ENCODE measurements at places on chromosomes 7 and 10.
A peak's percentile ranks its signal among the peaks of the same experiment; 100 is the strongest.

DNA sequence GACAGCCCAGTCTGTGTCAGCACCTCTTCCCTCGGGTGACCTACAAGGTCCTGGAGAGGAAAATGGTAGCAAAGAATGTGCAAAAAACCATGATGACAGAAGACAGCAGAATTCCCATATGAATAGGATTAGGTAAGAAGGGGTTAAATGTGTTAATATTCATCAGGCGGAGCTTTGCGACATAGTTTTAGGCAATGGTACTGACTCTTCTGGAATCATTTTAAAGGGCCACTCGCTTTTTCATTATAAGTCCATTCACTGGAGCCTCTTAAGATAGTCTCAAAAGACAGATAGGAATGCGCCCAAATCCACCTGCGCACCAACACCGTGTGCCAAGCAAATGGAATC lies 38.2 kb downstream of the DLG5 start:
- no peak for DNase-seq

GRCh38 chr10:71666639-71667386 lies 52.8 kb downstream of the C10orf105 start:
- no peak for DNase-seq

GRCh38 chr10:3658766-3659165 lies 126.2 kb downstream of the KLF6 start:
- no peak for DNase-seq

DNA sequence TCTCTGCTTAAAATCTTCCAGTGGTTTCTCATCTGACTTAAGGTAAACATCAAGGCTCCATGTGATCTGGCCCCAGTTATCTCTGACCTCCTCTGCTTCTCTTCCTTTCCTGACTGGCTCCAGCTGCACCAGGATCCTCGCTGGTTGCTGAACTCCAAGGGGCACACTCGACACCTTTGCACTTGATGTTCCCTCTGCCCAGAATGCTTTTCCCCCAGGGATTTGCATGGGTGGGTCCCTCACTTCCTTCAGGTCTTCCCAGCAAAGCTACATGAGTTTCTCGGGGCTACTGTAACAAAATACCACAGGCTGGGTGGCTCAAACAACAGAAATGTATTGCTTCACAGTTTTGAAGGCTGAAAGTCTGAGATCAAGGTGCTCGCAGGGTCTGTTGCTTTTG lies 166.0 kb upstream of the CDCA7L start:
- DNase-seq = no peak

DNA sequence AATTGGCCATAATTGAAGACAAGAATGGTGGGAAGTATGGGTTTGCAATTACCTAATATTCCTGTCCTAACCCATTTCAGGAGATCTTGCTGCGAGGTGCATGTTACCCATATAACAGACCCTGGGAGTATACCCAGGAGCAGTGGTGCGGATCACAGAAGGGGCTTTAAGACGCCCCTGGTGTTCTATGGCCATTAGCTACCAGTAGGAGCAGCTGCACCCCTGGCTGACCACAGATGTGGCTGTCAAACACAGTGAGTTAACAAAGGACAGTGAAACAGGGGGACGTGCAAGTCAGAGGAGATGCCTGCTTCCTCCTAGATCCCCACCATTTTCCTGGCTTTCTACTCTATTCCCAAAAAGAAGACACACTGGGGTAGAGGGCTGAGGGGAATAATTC lies 25.2 kb downstream of the AOC1 start:
- peak; percentile 8 for DNase-seq

- DNase-seq = no peak
These were observed 9.8 kb downstream of the TBXAS1 start for GRCh38 chr7:139838876-139839275.

DNA sequence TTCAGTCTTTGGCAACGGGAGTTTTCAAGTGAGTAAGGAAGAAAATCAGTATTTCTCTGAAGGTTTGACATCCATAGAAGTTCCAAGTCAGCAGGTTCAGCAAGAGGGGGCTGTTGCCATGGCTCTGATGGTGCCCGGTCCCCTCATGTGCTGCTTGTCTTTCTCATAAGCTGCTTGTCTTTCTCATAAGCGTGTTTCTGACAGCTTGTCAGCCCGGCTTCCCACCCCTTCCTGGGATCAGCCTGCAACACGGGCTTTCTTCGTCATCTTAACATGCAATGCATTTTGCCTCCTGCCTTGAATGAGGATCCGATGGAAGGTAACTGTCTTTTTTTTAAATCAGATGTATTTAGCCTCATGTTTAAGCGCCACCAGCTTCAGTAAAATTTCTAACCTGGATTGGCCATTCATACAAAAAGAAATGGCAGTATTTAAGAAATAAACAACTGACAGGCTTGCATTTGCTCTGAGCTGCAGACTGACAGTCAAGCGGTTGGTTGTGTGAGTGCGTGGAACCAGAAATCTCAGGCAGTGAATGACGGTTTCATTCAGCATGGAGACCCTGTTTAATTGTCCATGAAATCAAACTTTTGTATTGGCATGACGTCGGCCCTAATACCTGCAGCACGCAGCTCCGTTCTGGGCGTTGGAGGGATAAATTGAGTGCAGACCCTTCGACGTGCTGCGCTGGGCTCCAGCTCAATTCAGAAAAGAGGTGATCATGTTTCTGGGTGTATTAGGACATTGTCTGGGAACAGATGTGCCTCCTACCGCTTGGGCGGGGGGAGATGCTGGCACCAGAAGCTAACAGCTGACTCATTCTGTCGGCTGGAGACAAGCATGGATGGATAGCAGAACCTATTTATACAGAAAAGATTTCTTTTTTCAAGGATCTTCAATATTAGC lies 454.7 kb upstream of the FOXK1 start:
- no peak for DNase-seq

DNA sequence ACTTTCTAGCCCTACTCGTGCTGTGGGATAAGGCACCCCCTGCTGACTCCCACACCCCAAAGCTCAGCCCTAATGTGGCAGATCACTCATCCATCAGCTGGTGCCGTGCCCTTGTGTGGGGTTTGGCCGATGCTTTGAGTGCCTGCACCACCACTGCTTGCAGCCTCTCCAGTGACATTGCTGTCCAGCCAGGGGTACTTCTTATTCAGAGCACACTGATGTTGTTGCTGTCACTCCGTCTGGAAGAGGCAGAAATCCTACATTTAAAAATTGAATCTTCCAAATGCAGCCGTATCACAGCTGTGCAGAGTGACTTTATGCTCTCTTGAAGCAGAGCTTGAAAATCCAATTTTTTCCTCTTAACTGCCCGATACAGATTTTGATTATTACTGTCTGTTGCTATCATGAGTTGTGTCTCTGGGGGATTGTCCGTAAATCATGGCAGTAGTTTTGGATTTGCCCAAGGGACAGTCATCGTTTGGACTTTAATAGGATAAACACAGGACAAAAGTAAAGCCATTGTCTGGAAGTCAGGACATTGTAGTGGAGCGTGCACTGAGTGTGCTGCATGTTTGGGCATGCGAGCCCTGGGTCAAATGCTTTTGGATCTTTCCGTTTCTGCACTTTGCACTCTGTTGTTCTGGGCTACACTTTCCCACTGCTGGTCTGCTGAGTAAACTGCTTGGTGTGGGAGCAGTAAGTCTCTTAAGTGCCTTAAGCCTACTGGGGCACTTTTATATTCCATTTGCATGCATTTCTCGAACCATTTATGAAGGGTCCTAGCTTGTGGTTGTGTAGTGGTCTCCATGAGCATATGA lies 128.2 kb downstream of the DOCK1 start:
- no peak for DNase-seq

GRCh38 chr7:1219498-1219897 lies 13.2 kb upstream of the UNCX start:
- no peak for DNase-seq

- DNase-seq = no peak
These were observed 21.6 kb upstream of the LIMK1 start for GRCh38 chr7:74061840-74062539.

- no peak for DNase-seq
These were observed 43.5 kb upstream of the NKX2-3 start for GRCh38 chr10:99489271-99489670.

DNA sequence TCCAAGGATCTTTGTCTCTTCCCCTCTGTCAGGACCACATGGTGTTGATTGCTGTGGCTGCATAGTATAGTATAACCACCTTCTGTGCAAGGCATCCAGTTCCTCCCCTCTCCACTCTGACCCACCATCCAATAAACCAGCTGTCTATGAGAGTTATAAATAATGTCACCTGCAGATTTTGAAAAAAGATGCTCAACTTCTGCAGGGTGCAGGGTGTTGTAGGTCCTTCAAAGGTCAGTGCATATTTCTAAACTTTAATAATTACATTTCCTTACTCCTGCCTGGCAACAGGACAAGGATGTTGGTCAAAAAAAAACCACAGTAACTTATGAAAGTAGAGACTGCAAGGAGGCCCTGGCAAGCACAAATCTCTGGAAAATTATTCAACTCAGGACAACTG lies 166.2 kb downstream of the PKD1L1 start:
- DNase-seq = no peak

DNA sequence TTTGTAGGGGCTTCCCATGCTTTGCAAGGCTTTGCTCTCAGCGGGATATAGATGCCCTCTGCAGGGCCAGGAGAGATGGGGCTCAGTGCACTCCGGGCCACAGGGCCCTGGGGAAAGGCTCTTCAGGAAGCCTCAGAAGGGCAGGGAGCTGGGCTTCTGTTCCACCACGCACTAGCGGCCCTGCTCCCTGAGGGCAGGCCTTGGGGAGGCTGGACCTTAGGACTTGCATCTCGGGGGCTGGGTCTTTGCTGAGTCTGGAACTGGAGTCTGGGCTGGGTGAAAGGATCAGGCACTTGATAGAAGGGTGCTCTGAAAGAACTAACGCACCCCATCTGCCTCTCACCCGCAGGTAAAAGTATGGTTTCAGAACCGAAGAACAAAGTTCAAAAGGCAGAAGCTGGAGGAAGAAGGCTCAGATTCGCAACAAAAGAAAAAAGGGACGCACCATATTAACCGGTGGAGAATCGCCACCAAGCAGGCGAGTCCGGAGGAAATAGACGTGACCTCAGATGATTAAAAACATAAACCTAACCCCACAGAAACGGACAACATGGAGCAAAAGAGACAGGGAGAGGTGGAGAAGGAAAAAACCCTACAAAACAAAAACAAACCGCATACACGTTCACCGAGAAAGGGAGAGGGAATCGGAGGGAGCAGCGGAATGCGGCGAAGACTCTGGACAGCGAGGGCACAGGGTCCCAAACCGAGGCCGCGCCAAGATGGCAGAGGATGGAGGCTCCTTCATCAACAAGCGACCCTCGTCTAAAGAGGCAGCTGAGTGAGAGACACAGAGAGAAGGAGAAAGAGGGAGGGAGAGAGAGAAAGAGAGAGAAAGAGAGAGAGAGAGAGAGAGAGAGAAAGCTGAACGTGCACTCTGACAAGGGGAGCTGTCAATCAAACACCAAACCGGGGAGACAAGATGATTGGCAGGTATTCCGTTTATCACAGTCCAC lies 5.4 kb downstream of the EMX2 start:
- DNase-seq = no peak

DNA sequence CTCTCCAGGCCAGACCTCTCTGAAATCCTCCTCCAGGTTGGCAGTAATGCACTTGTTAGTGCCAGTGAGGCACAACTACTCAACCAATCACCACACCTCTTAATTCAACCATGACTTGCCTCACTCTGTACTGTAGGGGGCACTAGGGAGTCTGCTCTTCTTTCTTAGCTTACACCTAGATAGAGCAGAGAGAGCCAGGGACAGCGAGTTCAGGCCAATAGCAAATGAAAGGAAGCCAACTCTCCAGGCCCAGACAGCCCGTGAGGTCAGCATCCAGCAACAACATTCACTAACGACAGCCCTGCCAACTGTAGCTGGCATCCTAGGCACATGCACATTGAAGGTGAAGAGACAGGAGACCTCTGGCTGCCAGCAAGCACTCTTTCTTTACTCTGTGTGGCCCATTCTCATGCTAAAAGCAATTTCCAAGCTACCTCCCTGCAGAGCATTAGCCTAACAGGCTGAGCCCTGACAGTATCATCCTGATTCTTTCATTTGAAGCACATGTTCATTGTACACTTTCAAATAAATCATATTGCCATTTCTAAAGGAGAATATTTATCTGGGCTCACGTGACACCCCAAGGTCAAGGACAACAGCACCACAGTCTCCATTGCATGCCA lies 136.3 kb downstream of the DPY19L1 start:
- peak; percentile 30 for DNase-seq

DNA sequence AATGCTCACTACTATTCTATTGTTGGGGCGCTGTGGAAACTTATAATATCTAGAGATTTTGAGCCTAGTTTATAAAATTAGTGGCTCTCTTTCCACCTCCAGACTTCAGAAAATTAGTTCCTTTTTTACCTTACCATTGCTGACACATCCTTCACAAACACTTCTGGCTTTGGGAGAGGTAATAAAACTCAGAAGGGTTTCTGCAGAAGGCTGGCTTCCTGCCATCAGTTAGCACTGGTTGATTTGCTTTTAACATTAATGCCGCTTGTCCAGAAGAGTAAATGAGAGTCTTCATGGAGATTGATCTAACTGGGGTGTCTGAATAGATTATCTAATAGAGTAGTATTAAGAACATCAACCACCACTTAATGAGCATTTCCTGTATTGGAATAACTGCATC lies 20.3 kb downstream of the ACSM6 start:
- no peak for DNase-seq

GRCh38 chr10:130989670-130990232 lies 321.8 kb downstream of the TCERG1L start:
- no peak for DNase-seq

- DNase-seq = no peak
These were observed 177.7 kb downstream of the GNAT3 start for GRCh38 chr7:80334196-80334595.

GRCh38 chr7:158861936-158862704 lies 5.8 kb downstream of the DYNC2I1 start:
- no peak for DNase-seq

GRCh38 chr7:51350546-51350896 lies 33.9 kb upstream of the COBL start:
- no peak for DNase-seq

DNA sequence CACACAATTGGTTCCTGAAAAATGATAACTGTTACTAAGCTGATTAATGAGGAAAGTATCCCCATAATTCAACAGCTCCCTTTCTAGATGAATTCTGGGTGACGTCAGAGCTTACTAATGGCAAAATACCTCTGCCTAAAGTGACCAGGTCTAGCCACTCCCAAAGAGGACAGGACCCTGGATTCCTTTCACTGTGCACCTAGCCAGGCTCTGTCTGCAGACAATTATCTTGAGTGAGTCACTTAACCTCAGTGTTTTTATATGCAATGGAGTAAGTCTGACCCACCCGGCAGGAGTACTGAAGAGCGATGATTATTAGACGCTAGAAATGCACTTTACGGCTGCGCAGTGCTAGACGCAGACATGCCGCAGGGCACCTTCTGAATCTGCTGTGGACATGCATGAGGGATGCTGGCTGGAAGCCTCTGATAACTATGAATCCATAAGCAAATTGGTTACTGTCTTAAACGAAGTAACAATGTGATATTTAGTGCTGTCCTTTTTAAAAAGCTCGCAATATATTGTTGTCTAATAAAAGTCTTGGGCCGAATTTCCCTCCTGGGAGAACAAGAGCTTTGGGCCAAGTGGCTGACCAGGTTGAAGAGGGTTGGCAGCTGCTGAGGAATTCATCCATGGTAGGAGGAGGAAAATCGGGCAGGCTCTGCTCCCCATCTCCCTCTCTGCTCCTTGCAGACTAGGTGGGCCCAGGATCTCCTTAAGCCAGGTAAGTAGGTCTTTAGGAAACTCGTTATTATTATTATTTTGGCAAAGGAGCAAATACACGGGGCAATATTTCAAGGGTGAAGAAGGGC lies 4.6 kb upstream of the INPP5A start:
- no peak for DNase-seq

GRCh38 chr7:39248041-39248691 lies 270.5 kb downstream of the POU6F2 start:
- DNase-seq = no peak
